ENCODE measurements at places on chromosomes 1 and 21.

- no peak for ATAC-seq
Observed at GRCh38 chr1:83717785-83718184, 281.1 kb downstream of the TTLL7 start.

DNA sequence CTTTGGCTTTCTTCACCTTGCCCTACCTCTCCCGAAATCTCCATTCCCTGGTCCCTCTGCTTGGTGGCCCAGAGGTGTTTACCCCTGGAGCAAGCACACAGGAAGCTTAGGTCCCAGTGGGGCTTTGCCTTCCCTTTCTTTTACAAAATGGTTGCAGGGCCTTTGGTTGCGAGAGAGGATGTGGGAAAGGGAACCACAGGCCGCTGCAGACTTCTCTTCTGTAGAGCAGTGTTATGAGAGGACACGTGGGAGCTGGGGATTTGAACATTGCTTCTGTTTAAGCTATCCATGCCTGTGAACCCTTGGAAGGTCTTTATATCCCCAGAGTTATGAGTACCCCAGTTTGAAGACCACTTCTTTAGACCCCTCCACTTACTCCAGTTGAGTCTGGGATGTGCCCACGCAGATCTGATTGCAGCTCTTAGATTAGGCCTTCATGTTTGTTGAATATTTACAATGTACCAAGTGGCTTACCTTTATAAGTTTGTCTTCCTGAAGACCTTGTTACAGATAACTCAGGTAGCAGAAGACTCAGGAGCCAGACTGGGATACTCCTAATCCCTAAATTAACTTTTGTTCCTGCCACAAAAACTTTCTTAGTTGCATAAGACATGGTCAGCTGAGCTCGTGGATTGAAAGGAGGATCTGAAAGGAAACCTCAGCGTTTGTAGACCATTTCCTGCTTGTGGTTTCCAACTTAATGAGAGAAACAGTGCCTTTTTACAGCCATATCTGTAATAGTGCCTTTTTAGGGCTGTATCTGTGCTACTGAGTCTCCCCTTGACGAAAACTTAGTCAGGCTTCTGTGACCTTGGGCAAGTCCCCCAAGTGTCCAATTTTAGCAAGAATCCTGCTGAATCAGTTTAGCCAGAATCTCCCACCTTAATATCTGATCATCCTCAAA lies 21.9 kb upstream of the IVNS1ABP start:
- peak; percentile 94 for ATAC-seq

GRCh38 chr1:53020588-53020987 lies 41.4 kb upstream of the PODN start:
- ATAC-seq: no peak

DNA sequence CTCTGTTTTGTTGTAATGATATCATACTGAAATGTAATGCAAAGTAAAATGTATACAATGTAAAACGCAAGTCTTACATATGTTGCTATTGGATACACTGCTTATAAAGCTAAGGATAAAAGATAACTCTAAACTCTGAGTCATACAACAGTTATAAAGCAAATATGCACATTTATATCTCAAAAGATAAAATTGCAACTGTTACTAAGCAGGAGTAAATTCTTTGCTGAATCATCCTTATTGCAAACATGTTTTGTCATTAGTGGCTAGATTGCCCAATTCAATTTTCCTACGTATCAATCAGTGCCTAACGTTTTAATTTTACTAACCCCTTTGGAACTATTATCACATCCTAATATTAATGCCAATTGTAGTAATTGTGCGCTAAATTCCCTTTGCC lies 762.9 kb downstream of the LTN1 start:
- no peak for ATAC-seq

DNA sequence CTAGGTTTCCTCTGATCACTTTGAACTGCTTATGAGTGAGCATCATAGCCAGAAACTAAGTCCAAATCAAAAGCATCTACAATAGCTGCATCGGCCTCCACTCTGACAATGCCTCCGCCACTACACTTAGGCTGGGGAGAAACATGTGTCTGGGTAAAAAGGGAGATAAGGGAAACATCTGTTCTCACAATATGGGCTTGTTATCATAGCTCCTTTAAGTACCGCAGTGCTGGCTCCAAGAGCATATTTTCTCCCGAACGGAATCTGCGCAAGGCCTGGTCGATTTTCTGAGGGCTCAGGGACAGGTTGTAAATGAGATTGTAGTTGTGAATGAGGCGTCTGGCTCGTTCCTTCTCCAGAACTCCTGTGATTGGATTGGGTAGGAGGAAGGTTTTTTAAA lies 63.9 kb upstream of the CYP2J2 start:
- ATAC-seq: no peak

GRCh38 chr21:46414965-46415275 lies 43.8 kb upstream of the DIP2A start:
- ATAC-seq: no peak

DNA sequence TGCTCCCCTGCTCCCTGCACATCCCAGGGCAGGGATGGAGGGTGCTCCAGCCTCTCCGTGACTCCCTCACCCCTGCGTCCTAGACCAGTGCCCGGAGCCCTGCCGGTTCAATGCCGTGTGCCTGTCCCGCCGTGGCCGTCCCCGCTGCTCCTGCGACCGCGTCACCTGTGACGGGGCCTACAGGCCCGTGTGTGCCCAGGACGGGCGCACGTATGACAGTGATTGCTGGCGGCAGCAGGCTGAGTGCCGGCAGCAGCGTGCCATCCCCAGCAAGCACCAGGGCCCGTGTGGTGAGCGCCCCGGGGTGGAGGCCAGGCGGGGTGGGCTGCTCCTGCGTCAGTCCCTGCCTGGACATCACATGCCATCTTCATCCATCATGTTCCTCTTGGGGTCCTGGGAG lies 22.0 kb downstream of the AGRN start:
- no peak for ATAC-seq

- ATAC-seq: no peak
Observed at GRCh38 chr1:204714861-204715511, 29.4 kb upstream of the LRRN2 start.

GRCh38 chr1:85328713-85329397 lies 52.4 kb upstream of the BCL10 start:
- no peak for ATAC-seq

GRCh38 chr1:205593532-205593931 lies 38.3 kb downstream of the ELK4 start:
- peak; percentile 42 for ATAC-seq

GRCh38 chr1:185152187-185152767 lies 4.5 kb downstream of the TRMT1L start:
- ATAC-seq: no peak

- no peak for ATAC-seq
Observed at GRCh38 chr1:9100471-9101043, 28.3 kb downstream of the GPR157 start.

DNA sequence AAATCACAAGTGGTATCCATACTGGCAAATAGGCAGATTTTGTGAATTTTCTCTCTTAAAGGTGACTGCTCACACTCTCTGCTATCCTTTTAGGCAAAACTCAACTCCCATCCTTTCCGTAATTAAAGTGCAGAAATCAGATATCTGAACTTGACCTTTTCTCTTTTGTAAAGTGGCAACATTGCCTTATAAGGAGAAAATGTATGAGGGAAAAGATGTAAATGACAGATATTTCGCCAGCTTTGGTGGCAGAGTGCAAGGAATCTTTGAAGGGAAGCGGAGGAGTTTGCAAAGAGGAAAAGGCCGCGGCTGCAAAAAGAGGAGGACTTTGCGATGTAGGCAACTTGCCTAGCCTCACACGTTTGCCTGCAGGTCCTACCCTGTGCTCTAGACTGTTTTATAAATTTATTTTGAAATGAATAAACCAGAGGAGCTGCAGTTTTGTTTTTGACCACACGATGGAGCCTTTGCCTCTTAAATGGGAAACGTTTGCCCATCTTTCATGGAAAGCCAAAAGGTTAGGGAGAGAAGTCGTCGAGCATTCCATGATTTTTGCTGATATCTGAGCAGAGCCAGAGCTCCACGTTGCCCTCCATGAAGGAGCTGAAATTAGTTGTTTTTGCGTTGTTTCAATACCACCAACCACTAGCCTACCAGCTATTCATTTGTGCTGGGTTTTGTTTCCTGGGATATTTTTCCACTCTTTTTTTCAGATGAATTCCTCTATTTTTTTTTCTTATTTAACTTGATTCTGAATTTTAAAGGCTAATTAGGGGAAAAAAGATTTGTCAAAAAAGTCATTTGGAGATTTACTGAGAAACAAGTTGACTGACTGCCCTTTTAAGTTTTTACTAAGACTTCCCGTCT lies 242.3 kb downstream of the LMX1A start:
- no peak for ATAC-seq

DNA sequence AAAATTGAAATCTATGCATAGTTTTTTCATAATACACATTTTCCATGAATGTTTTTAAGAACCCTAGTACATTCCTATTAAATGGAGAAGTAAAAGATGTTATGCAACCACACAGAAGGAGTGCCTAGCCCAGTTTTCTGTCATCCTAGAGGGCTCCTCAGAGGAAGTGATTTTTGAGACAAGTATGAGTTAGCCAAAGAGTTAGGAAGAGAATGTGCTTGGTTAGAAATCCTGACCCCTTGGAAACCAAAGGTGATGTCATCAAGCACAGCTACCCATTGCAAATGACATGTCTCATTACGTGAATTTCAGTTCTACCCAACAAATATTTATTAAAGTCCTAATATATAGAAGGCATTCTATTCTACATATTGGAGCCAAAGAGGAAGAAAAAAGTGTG lies 88.9 kb upstream of the TNFSF4 start:
- no peak for ATAC-seq

DNA sequence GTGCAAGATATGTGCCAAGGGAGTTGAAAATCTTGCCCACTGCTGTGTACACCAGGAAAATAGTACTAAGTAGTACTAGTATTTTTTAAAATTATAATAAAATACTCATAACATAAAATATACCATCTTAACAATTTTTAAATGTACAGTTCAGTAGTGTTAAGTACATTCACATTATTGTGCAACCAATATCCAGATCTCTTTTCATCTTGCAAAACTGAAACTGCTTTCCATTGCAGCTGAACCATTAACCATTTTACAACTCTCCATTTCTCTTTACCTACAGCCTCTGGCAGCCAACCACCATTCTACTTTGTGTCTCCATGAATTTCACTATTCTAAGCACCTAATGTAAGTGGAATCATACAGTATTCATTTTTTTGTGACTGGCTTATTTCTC lies 19.3 kb upstream of the RAB3GAP2 start:
- ATAC-seq: no peak

DNA sequence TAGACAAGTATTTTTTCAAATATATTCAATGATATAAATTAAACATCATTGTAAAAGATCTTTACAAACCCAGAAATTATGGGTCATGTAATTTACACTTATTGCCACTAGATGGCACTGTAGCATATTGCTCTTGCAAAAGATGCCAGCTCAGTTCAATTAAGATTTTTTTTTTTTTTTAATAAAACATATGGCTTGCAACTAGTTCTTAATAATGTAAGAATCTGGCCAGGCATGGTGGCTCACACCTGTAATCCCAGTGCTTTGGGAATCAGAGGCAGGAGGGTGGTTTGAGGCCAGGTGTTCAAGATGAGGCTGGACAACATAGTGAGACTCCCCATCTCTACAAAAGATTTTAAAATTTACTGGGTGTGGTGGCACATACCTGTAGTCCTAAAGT lies 49.4 kb upstream of the DESI2 start:
- ATAC-seq: no peak

DNA sequence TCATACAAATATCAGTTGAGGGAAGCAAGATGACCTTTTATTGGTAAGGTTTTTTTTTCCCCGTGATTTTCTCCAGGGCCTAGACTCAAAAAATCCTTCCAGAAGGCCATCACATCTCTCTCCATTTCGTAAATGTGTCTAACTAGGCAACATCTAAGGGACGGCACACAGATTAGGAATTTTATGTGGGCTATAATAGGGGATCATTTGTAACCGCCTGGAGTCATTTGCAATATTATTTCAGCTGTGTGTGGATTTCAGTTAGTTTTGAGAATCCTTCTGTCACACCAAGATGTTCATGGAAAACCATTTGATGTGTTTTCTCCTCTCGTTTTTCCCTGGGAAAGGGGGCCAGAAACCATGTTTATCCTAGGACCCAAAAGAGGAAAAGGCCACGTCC lies 63.1 kb downstream of the ATP5PO start:
- ATAC-seq: no peak

- peak; percentile 95 for ATAC-seq
Observed at GRCh38 chr1:229479660-229480399, 28.3 kb downstream of the NUP133 start.

DNA sequence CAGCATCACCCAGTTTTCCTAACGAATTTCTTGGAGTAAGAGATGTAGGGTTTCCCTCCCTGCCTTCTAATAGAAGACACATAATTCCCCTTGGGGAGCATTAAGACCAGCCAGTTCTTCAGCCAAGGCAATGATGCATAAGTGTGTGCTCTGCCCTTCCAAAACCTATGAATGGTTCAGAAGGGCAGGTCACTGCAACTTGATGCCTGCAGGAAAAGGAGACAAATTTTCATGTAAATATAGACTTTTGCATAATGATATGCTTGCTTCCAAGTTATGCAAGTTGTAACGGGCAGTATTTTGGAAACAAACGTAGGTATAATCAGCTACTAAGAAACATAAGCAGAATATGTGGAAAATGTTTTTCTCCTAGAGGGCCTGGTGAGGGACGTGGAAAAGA lies 31.6 kb downstream of the PTGS2 start:
- ATAC-seq: no peak

DNA sequence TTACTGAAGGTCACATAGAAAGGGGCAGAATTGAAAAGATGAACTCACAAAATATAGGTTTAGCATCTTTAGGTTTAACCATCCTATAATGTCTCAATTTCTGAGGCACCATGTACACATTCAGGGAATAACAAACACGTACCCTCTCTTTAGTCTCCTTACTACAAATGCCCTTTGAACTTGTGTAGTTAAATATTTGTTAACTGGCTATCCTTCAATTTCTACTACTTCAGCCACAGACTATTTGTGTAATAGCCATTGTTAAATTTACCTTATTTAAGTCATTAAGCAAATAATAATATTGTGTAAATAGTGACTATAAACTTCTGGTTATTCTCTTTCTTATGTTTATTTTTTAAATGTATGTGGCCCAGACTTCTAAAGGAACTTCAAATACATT lies 600.5 kb downstream of the KCNT2 start:
- ATAC-seq: no peak

- peak; percentile 51 for ATAC-seq
Observed at GRCh38 chr1:56578138-56578962, 1.0 kb downstream of the PLPP3 start.

GRCh38 chr21:36887963-36888362 lies 78.5 kb downstream of the HLCS start:
- no peak for ATAC-seq

- no peak for ATAC-seq
Observed at GRCh38 chr1:93979040-93979717, 69.9 kb upstream of the GCLM start.

DNA sequence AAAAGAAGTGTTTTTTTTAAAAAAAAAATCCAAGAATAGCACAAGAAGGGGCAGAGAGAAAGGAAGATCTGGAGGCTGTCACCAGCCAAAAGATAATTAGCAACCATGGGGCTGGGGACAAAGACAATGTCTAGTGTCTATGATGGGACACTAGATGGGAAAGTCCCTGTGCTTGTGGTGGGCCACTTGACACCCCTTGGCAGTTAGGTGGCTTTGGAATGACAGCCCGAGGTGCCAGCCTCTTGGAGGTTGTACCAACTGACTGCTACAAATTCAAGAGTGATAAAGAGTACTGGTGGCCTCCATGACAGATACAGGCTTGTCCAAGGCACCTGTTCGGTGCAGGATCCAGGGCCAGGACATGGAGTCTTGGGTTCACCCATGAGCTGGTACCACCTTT lies 21.6 kb downstream of the ATP2B4 start:
- ATAC-seq: no peak

- no peak for ATAC-seq
Observed at GRCh38 chr1:184014271-184014670, 23.3 kb downstream of the COLGALT2 start.

- no peak for ATAC-seq
Observed at GRCh38 chr1:18385239-18385790, 95.4 kb upstream of the KLHDC7A start.

Measured in stimulated activated memory B cell treated with anti-CD40 and anti-IgM and Interleukin-4, amounts not matched to agents 10 μg/mL and 1 μg/mL and 100 μg/mL, for 72 hours (primary cell).